ENCODE measurements at places on chromosomes 5 and 9.

- DNase-seq: no peak
Measured at GRCh38 chr9:127550751-127551150, 61.3 kb upstream of the STXBP1 start.

GRCh38 chr9:30661925-30662324, 1722.5 kb upstream of the ACO1 start:
- DNase-seq: no peak

DNA sequence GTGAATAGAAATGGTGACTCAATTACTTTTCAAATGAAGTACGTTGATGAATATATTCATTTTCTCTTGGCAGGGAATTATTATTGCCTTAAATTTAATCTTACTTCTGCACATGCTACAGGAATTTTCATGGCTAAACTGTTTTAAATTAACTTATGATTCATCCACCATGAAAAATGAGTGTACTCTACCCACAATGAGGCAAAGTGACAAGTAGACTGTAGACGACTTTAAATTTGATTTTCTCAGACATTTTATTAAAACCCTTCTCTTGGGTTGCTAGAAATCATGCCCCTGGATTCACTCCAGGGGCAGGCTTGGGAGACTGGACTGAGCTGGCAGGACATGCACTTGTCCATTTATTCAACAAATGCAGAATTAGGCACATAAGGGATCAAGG, 23.5 kb upstream of the ERAP2 start:
- DNase-seq: no peak

- no peak for DNase-seq
Measured at GRCh38 chr5:88502179-88503040, 233.8 kb upstream of the TMEM161B start.

DNA sequence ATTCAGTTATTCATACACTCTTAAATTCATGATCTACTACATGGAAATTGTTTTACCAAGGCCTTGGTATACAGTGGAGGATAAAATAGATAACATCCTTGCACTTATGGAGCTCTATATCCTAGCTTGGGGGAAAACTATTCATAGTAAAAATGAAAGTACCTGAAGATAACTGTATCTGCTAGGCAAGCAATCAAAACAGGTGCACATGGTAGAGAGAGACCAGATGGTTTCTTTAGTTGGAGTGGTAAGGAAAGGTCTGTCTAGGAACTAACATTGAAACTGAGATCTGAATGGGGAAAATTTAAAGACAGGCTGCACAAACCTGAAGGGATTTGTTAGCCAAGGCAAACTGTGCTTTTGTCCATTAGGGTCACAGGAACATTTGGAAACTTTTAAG, 11.1 kb upstream of the SLCO4C1 start:
- no peak for DNase-seq

- no peak for DNase-seq
Measured at GRCh38 chr5:170582644-170583330, 79.0 kb downstream of the KCNIP1 start.

GRCh38 chr5:10691826-10692785, 68.9 kb downstream of the DAP start:
- DNase-seq: no peak

- peak; percentile 38 for DNase-seq
Measured at GRCh38 chr5:151740336-151740942, 18.0 kb downstream of the ATOX1 start.

GRCh38 chr5:41796061-41796460, 74.2 kb downstream of the OXCT1 start:
- DNase-seq: no peak
